ENCODE measurements at places on chromosomes 4 and X. TPM values are rescaled to one million over a fixed set of nuclear protein-coding genes. Genes with fewer than 3 reads are reported as not detected.

GRCh38 chr4:181581983-181582382 is 661.2 kb upstream of the TENM3 start:
- H3K4me1 ChIP-seq: no peaks in the 10 kb centered on the region
- no peak overlapping the region for H3K27ac ChIP-seq
- DNase-seq: no peak
- H3K4me3 ChIP-seq: no peak overlapping the region

- no peak for DNase-seq
- no peak overlapping the region for H3K27ac ChIP-seq
- H3K27me3 ChIP-seq: no peaks in the 10 kb centered on the region
- H3K4me3 ChIP-seq: no peak overlapping the region
- no peaks in the 10 kb centered on the region for H3K36me3 ChIP-seq
These were observed 97.1 kb downstream of the JADE1 start for GRCh38 chr4:128906581-128906980.

The TMEM150C gene
- total RNA-seq: 5.0 TPM

The CYTL1 gene
- total RNA-seq: not detected

The CENPVL2 gene
- total RNA-seq: not detected

All from Caco-2 (cell line).